ENCODE measurements at places on chromosomes 11 and 22.
A peak's percentile ranks its signal among the peaks of the same experiment; 100 is the strongest.

- no peak for DNase-seq
These were observed 56.5 kb downstream of the FAM76B start for GRCh38 chr11:95732930-95733602.

DNA sequence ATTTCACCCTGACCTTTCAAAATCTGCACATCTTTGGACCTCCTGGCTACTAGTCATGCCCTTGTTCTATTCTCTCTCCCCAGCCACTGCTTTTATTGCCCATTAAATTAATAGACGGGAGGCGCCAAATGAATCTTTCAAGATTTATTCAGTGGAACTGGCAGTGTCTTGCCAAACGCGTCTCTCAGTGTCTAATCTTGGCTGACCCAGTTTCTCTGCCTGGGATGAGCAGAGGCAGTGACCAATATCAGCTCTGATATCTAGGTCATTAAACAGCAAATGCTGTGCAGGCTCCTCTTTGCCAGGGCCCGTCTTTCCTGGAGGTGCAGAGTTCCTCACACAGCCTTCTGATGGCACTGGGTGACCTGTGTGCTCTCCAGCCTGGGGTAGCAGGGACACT, 74.0 kb downstream of the TRAF6 start:
- no peak for DNase-seq

GRCh38 chr22:26330971-26331625, 98.0 kb upstream of the ASPHD2 start:
- DNase-seq = peak; percentile 64

GRCh38 chr22:23400286-23400981, 179.7 kb downstream of the IGLL1 start:
- no peak for DNase-seq

GRCh38 chr11:64619811-64620380, 28.9 kb downstream of the SLC22A12 start:
- DNase-seq = no peak

DNA sequence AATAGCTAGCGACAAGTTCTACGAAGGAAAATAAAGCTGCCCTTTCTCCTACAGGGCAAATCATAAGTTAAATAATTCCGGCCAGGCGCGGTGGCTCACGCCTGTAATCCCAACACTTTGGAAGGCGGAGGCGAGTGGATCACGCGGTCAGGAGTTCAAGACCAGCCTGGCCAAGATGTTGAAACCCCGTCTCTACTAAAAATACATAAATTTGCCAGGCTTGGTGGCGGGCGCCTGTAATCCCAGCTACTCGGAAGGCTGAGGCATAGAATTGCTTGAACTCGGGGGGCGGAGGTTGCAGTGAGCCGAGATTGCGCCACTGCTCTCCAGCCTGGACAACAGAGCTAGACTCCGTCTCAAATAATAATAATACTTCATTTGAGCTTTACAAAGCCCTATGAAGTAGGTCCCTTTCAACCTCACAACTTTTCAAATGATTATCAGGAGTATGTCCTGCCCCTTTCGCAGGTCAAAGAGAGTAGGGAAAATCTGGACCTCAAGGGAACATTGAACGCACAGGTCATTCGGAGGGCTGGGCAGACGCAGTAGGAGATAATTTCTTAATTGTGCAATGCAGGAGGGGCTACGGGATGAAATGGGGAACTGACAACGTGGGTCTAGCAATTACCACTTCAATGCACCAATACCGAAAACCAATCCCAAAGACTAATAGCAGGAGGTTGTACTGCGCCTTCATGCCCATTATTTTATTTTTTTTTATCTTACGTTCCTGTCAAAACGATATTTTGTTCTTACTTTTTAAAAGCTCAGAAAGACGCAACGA, 590 bp downstream of the COMMD9 start:
- no peak for DNase-seq
